Left renal cortex interstitium (tissue), 4 donors: ENCODE measurements at places on chromosomes 7 and 10.

DNA sequence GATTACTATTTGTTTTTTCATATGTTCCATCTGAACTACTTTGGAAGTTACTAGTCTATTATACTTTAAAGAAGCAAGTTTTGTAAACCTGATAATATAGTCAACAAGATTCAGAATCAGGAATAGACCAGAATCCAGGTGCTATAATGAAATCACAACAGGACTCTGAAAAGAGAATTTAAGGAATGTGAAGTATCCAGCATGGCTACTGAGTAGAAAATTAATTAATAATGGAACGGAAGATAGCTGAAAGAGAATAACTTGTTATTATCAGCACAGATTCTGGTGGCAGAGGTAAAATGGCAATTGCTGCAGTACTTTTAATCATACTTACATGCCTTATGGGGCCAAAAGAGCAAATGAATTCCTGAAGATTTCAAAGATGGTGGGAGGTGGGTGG is 43.1 kb upstream of the CHCHD3 start:
- DNase-seq, result no peak

DNA sequence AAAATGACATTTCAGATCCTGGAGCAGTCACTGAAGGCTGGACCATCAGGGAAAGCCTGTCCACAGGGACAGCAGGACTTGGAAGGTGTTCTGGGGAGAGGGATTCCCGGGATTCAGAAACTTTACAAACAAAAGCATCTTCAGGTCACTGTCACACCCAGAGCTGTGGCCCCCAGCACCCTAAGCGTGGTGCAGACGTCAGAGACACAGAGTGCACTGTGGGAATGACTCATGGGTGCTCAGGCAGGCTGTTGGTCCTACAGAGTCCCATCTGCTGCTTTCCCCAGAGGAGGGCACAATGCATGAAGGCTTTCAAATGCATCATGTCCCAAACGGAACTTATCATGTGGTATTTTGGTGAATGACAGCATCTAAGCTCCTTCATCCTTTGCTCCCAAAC is 13.1 kb upstream of the LRMDA start:
- DNase-seq, result no peak

DNA sequence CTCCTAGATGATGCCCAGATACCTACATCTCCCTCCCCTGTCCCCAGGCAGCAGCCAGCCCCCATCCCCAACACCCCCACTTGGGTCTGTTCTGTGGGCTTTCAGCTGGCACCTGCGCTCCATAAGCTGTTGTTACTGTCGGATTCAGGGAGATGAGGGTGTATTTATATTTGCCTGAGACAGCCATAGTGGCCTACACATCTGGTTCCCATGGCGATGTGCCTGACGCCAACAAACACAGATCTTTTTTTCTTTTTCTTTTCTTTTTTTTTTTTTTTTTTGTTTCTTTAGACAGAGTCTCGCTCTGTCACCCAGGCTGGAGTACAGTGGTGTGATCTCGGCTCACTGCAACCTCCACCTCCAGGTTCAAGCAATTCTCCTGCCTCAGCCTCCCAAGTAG is 73.1 kb downstream of the CLIP2 start:
- DNase-seq, result no peak

DNA sequence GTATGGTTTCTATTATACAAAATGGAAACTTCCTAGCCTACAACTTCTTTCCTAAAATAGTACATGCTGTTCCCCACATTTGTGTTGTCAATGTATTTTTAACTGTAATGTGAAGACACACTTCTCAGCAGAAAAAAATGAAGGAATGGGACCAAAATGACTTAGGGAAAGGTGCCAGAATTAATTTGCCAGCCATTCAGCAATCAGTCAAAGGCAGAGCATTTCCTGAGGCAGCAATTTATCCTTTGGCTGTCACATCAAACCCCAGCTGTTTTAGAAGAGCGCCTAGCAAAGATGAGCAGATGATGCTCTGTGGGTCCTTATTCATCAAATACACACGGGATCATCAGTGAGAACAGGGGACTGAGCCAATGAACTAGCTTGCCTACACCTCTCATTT is 592.5 kb downstream of the KCNMA1 start:
- DNase-seq, result no peak

- DNase-seq, result no peak
Measured at GRCh38 chr7:139767561-139767982, 10.2 kb downstream of the HIPK2 start.
